ENCODE measurements at places on chromosomes 2 and 18.

DNA sequence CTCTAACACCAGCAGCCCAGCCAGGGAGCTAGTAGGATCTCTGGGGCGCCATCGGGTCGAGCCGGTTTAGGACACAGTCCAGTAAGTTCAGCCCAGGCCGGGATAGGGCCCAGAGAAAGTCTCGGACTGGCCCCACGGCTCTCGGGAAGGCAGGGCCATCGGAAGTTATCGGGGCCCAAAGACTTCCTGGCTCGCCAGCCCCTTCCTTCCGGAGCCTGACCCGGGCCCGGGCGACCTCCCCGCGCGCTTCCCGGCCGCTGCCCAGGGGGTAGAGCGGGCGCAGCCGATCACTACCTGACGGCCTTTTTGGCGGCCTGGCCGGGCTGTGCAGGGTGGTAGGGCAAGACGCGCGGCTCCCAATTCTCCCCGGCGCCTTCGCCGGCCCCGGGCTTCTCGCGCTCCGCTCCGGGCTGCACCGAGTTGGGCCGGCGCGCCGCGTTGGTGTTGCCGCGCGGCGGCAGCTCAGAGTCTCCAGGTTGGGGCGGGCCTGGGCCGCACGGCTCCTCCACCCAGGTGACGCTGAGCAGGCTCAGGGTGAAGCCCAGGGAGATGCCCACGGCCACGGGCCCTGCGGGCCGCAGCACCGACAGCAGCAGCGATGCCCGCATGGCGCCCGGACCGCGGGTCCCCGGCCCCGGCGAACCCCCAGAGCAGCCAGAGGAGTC is 546 bp downstream of the CHPF start:
- no peak for DNase-seq

DNA sequence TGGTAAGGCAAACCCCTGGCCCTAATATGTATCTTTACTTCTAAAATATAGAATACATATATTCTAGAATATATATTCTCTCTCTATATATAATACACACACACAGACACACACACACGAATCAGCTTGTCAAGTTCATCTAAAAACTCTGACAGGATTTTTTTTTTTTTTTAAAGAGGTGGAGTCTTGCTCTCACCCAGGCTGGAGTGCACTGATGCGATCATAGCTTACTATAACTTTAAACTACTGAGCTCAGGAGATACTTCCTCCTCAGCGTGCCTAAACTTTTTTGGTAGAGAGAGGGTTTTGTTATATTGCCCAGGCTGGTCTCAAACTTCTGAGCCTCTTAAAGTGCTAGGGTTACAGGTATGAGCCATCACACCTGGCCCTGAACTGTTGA is 45.2 kb downstream of the DOK1 start:
- DNase-seq: no peak

DNA sequence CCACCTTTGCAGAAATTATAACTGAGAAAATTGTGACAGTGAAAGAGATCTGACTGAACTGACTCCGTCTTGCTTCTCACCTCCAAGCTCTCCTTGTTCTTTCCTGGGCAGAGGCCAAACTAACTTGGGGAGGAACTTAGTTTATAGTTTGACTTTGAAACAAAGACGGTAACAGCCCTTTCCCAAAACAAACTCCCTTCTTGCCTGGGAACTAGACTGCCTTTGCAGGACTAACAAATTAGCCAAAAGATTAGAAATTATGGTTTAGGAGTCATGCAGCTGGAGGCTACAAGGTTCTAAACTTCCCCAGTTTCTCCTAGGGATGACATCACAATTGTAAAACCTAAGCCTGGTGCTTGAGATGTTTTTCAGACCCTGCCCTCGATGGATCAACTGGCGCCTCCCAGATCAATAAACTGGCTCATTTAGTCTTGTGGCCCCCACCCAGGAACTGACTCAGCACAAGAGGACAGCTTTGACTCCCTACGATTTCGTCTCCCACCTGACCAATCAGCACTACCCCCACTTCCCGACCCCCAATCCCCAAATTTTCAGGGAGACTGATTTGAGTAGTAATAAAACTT is 137.7 kb downstream of the ALPK2 start:
- DNase-seq: no peak

- DNase-seq: no peak
Observed at GRCh38 chr2:99674090-99674489, 184.3 kb upstream of the REV1 start.

DNA sequence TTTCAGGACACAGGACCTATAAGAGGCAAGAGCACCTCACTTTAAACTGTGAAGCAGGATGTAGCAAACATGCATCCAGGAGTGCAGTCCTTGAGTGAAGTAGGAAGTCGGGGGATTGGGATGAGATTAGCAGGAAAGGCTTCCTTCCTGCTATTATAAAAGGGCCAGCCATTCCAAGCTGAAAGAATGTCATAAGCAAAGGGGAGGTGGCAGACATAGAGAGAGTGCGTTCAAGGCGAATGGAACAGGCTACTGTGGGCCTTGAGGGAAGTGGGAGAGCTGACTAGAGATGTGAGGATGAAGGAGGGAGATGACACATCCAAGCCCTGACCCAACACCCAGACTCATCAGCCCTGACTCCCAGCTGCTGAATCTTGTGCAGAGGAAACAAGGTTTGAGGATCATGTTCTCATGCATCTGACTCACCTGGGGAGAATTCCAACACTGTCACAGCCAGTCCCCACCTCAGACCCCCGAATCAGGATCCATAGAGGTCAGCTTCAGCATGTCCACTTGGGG is 63.9 kb downstream of the GYPC start:
- DNase-seq: no peak

GRCh38 chr2:84441036-84441435 is 18.0 kb downstream of the SUCLG1 start:
- no peak for DNase-seq

DNA sequence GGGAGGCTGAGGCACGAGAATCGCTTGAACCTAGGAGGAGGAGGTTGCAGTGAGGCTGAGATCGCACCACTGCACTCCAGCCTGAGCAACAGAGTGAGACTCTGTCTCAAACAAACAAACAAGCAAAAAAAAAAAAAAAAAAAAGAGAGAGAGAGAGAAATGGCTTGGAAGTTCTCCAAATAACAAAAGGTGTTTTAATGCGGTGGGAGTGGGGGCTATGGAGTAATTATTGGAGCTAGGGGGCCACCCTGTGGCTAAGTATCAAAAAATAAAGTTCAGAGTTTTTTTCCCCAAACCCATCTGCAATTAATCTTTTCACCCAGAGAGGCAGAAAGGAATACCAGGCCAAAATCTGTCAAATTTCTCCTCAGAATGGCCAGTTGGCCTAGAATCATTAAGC is 23.0 kb upstream of the CEP68 start:
- DNase-seq: no peak
